MCF 10A (cell line): ENCODE measurements at places on chromosomes 6 and 20. TPM values are rescaled to one million over a fixed set of nuclear protein-coding genes. Genes with fewer than 3 reads are reported as not detected.
A peak's percentile ranks its signal among the peaks of the same experiment; 100 is the strongest.

DNA sequence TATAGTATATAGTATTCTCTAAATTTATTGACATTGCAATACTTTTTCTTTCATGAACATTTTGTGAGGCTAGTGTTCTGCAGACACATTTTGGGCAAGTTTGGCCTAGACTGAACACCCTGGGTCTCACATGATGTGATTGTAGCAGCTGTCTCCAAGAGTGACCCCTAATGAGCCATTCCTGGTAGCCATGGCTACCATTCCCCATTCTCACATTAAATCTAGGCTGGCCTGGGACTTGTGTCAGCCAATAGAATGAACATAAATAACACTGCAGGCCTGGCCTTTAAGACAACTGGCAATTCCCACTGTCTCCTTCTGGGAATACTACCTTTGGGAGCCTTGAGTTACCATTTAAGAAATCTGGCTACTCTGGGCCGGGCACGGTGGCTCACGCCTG lies 38.0 kb upstream of the TASP1 start:
- H3K36me3 ChIP-seq = no peaks in the 10 kb centered on the region
- H3K4me1 ChIP-seq = peaks cover 11% of the 10 kb centered on the region
- no peaks in the 10 kb centered on the region for H3K27me3 ChIP-seq
- DNase-seq = no peak
- H3K4me3 ChIP-seq = no peak overlapping the region
- H3K27ac ChIP-seq = no peak overlapping the region

DNA sequence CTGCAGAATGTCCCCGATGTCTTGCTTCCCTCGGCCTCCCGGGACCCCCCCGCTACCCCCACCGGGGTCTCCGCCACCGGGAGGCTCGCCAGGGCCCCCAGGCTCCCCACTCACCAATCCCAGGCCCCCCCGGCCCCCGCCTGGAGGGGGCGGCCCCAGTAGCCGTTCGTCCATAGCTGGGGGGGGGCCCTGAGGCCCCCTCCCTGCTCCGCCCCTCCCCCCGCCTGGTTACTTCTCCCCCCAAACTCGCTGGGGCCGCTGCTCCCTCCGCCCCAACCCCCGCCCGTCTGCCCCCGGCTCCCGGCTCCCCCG lies 304 bp downstream of the PBX2 start:
- H3K4me3 ChIP-seq = peak overlapping the region; percentile 83
- H3K27me3 ChIP-seq = no peaks in the 10 kb centered on the region
- H3K36me3 ChIP-seq = peaks cover 33% of the 10 kb centered on the region
- peaks cover 28% of the 10 kb centered on the region for H3K4me1 ChIP-seq
- H3K27ac ChIP-seq = peak overlapping the region; percentile 86
- DNase-seq = no peak

DNA sequence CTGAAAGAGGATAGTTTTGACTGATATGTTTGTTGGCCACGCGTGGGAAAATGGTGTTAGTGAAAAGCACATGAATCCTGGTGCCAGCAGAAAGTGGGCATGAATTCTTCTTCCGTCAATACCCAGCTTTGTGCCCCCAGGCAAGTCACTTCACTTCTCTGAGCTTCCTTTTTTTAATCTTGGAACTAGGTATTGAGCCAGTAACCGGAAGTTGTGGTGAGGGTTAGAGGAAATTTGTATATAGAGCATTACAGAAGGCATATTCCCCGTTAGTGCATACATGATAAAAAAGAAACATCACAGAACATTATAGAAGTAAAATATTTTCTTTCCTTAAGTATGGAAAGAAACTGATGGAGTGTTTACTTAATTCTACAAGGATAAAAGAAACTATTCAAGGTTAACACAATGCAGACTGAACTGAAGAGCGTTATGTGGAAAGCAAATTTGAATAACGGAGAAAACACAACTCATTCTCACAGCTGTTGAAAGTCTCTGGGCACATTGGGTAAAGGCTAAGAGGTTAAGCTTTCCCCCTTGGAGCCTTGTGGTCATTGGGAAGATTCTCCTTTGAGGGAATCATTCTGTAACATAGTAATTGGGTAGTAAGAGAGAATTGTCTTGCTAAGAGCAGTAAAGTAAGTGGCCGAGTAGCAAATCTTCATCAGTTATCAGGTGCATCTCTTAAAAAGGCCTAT lies 223.1 kb downstream of the BCAS1 start:
- no peaks in the 10 kb centered on the region for H3K36me3 ChIP-seq
- no peak overlapping the region for H3K27ac ChIP-seq
- peaks cover 4% of the 10 kb centered on the region for H3K4me1 ChIP-seq
- no peak for DNase-seq
- H3K4me3 ChIP-seq = no peak overlapping the region

GRCh38 chr6:1314617-1315016 lies 2.7 kb downstream of the FOXQ1 start:
- peaks cover 10% of the 10 kb centered on the region for H3K4me1 ChIP-seq
- H3K4me3 ChIP-seq = no peak overlapping the region
- H3K36me3 ChIP-seq = no peaks in the 10 kb centered on the region
- DNase-seq = no peak

GRCh38 chr20:39349240-39349639 lies 387.1 kb downstream of the DHX35 start:
- H3K27me3 ChIP-seq = peaks cover 11% of the 10 kb centered on the region
- no peaks in the 10 kb centered on the region for H3K36me3 ChIP-seq
- H3K4me1 ChIP-seq = no peaks in the 10 kb centered on the region
- no peak for DNase-seq
- no peak overlapping the region for H3K4me3 ChIP-seq

Gene SLC17A1
- total RNA-seq = not detected in 2 replicates

Gene OR2B6
- not detected in 2 replicates for total RNA-seq

Gene SALL4
- total RNA-seq = 0.49 and 0.61 TPM in 2 replicates

Gene GRIK2
- 0.89 and 2.5 TPM in 2 replicates for total RNA-seq

Gene RGS17
- 2.5 and 3.7 TPM in 2 replicates for total RNA-seq

Gene ERVFRD-1
- total RNA-seq = not detected in 2 replicates
